ENCODE measurements at places on chromosomes 5 and 9. TPM values are rescaled to one million over a fixed set of nuclear protein-coding genes. Genes with fewer than 3 reads are reported as not detected.

Gene IFNA17
- not detected for polyA plus RNA-seq

Gene LVRN
- polyA plus RNA-seq, result 3.0 TPM

Gene SLC34A1
- 200 TPM for polyA plus RNA-seq

DNA sequence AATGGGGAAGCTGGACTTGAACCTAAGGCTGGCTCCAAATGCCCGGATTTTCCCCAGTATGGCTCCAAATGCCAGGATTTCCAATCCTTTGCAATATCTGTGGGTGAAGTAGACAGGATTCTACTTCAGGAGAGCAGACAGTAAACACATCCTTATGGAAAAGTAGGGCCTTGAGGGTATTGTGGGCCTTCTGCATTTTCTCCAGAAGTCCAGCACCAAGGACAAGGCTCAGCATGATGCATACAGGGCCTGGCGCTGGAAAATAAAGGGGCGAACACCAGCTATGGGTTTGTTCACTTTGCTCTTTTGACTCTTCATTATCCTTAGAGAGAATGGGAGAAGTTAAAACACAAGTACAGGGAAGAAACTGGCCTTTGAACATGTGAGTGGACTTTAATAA is 347.5 kb downstream of the SEMA5A start:
- DNase-seq, result no peak

Gene CBY3
- polyA plus RNA-seq, result 0.30 TPM

- peak; percentile 71 for DNase-seq
These were observed 36.7 kb upstream of the TIFAB start for GRCh38 chr5:135488727-135489465.

DNA sequence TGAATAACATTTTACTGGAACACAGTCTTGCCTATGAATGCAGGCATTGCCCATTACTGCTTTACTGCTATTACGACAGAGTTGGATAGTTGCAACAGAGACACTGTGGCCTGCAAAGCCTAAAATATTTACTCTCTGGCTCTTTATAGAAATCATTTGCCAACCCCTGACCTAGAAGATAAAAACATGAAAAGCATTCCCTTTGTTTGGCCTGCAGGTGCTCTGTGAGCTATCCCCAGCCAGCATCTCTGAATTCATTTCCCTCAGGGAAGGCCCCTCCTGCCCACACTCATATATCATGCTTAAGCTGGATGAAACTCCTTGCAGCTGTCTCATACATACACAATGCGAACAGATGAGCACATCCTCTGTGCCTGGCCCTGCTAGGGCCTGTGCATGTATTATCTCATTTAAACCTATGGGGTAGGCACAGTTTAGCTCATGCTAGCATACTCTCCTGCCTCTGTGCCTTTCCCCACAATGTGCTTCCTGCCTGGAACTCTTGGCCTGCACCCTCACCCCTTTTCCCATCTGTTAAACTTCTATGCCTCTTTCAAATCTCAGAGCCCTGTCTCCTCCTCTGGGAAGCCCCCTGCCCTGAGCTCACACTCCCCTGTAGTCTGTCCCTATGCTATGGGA is 193.1 kb downstream of the PAX5 start:
- no peak for DNase-seq

GRCh38 chr9:97039514-97039860 is 545 bp upstream of the CTSV start:
- no peak for DNase-seq

DNA sequence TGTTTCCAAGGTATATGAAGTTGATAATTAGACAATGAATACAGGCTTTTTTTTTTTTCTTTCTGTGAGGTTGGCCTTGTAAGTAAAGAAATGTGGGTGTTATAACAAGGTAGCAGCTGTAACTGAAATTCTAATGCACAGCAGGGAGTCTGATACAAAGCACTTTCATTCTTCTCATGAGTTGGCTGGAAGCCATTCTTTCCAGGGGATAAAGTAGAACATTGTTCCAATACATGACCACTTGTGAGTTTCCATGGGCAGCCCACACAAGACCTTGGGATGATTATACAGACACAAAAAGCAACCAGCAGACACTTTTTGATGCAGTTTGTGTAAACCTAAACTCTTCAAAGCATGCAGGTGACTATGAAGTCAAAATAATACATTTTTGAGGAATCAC is 1785.9 kb upstream of the WWC1 start:
- DNase-seq, result no peak

DNA sequence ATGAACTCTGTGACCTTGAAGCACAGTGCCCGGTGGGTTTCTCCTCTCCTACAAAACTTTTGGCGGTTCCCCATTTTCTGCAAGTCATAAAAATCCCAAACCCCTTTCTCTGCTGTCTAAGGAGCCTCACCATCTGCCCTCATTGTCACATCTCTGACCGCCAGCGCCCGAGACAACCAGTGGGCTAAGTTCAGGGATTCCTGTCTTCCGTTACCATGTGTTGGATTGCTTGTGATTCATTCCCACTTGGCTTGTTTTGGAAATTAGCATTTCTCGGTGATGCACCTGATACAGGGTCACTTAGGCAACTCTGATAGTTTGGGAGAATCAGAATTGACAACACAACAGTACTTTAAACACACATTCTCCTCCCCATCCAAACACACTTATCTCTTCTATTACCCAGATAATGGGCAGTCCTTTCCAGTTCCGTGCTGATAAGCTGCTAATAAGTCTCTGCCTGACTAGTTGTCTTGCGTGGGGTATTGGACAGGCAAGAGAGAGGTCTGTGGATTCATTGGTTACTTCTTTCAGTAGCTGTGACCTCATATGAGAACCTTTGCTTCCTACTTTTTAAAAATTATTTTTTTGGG is 70.0 kb upstream of the KLF4 start:
- no peak for DNase-seq

DNA sequence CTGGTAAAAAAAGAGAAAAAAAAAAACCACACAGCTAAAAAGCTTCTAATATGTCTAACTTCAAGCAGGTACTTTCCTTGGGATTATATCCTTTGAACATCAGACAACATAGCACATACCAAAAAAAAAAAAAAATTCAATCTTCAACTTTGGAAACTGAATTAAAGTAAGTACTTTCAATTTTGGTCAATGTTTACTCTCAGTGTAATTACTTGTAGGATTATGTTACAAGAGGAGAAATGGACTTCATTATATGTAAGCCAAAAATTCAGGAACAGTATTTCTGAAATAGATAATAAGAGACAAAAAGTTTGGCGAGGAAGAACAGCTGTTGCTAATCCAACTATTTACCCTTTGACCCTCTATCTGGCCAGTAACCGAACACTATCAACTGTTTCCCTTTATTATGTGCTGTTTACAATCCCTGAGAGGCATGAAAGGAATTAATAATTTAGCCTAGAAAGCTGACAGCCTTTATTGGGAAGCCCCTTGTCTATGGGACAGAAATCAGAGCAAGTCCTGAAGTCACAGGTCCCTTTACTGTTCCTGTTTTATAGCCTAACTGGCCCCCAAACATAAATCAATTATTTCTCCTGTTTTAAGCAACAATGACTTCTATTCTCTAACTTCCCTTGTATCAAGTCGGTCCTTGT is 46.6 kb downstream of the NR6A1 start:
- DNase-seq, result no peak

Gene GDA
- polyA plus RNA-seq, result 0.47 TPM

DNA sequence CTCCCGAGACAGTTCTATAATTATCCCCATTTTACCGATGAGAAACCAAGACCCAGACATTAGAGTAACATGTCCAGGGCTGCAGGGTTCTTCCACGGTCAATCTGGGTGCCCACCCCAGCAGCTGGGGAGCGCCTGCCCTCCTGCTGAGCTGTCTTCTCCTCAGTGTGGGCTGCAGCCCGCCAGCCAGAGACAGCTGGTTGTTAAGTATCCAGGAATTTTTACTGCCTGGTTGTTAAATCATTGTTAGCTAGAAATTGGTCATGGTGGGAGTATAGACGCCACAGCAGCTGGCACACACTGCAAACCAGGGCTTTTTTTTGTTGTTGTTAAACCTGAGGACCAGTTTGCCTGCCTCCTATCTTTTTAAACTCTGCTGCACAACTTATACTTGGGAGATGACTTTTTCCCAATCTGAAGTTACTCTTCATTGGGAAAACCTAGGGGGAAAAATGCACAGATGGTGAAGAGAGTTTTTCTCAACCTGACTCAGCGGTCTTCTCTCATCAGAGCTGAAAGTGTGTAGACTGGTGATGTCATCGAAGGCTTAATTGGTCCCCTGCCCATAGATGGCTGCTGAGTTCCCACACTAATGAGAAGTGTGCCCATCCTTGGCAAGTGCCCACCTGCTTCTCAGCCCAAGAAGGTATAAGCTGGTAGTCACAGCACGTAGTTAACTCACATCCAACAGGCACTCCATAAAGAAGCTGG is 208.6 kb downstream of the DRD1 start:
- DNase-seq, result no peak

GRCh38 chr5:8842971-8843551 is 702.8 kb downstream of the SEMA5A start:
- no peak for DNase-seq

GRCh38 chr5:39599721-39600431 is 175.1 kb upstream of the DAB2 start:
- no peak for DNase-seq

GRCh38 chr5:80231243-80231642 is 24.6 kb downstream of the SERINC5 start:
- DNase-seq, result no peak

Data from left kidney (tissue), 8 donors.